ENCODE measurements at places on chromosomes 13 and 19.
A peak's percentile ranks its signal among the peaks of the same experiment; 100 is the strongest.

GRCh38 chr19:47310819-47311218 lies 1.2 kb downstream of the C5AR1 start:
- ATAC-seq = no peak

- ATAC-seq = peak; percentile 67
Measured at GRCh38 chr13:70723732-70724131, 615.5 kb upstream of the KLHL1 start.

- peak; percentile 88 for ATAC-seq
Measured at GRCh38 chr13:102724923-102725322, 30.1 kb upstream of the METTL21C start.

DNA sequence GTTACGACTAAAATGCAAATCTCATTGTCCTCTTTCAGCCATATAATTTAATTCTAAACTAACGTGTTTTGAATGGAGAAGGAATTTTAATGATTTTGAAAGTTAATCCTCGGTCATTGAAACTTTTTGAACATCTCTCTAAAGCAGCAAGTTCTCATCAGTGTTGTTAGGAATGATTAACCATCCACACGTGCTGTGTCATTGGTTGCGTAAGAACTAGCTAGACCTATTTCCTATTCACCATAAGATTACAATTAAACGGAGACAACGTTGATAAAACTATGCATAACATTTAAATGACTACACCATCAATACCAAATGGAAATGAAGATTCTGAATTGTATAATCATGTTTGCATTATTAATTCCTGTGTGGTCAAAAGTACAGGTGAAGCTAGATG lies 155.6 kb upstream of the IRS2 start:
- no peak for ATAC-seq

GRCh38 chr13:52845766-52846566 lies 2.5 kb downstream of the PCDH8 start:
- peak; percentile 48 for ATAC-seq

DNA sequence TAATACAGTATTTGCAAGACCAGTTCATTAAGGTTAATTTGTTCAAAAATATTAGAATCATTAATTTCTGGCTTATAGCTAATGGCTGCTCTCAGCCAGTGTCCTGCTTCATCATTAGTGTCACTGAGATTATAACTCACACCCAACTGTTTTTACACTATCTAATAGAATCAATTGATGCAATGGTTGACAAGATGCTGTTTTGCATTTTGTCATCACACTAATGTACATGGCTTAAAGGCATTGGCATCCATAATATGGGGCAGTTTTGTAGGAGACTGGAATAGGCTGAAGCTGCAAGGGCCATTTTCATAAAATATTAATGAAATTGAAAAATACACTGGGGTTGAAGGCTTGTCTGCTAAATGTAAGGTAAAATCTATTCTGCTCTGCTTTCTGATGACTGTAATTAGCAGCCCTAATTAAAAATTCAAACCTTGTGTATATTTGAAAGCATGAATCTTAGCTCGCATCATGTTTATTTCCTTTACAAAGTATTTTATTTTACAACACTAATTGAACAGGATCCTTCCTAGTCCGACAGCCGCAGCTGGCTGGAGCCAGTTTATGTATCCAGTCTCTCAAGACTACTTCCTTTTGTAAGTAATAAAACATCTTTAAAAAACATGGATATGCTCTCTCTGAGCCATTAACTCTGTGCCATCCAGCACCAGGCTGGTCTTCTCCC lies 296.7 kb downstream of the POU4F1 start:
- ATAC-seq = no peak

Data from SK-N-SH treated with all-trans-retinoic acid at 6 μM for 48 hours (cell line).